ENCODE measurements at places on chromosomes 2 and 18. TPM values are rescaled to one million over a fixed set of nuclear protein-coding genes. Genes with fewer than 3 reads are reported as not detected.
A peak's percentile ranks its signal among the peaks of the same experiment; 100 is the strongest.

DNA sequence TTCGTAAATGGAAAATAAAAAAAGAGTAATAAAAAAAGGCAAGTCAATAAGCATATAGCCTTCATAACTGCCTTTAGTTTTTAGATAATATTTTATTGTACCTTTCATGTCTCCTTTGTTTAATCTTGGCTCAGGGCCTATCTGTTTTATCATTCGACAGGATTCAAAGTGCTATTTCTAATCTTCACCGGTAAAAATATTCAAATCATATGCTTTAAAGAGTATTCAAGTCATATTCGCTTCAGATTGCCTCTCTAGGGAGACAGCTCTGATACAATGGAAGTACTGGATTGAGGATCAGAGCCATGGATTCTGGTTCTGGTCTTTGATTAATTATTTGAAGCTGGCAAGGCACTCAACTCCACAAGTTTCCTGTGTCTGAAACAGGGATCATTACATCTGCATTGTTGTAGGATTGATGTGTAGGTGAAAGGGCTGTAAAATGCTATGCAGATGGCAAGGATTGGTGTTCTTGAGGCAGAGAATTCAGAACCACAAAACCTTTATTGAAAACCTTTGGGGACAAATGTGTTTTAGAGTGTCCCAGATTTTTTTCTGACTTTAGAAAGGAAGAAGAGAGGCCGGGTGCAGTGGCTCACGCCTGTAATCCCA, 84.3 kb upstream of the RAPH1 start:
- DNase-seq: no peak

- DNase-seq: peak; percentile 87
Measured at GRCh38 chr2:233178994-233179847, 72.3 kb upstream of the ATG16L1 start.

Gene HRH4
- not detected for total RNA-seq

DNA sequence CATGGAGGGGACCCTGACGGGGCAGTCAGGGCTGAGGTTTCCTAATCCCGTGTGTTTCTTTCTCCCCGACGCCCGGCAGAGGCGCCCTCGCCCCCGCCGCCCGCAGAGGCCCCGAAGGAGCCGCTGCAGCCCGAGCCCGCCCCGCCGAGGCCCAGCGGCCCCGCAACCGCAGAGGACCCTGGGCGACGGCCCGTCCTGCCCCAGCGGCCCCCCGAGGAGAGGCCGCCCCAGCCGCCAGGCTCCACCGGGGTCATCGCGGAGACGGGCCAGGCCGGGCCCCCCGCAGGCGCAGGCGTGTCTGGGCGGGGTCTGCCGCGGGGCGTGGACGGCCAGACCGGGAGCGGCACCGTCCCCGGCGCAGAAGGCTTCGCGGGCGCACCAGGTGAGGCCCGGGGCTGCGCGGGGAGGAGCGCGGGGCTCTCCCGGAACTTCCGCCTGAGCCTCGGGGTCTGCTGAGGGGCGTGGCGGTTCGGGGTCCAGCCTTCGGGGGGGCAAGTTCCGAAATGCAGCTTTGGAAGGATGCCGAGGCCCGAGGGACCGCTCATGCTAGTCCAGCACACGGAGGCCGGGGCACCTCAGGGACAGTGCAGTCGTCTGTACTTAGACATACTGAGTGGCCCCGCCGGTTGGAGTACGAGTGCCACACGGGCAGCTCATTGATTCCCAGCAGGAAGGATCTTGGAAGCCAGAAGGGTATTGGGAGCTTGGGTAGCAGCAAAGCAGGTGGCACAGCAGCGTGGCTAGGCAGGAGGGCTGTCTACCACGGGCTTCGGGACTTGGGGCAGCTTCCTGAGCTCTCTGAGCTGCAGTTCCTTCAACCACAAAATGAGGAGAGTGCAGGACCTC, 60.1 kb downstream of the EMILIN2 start:
- DNase-seq: peak; percentile 18

Gene THOC1
- 39.8 TPM for total RNA-seq

Gene CPO
- not detected for total RNA-seq

DNA sequence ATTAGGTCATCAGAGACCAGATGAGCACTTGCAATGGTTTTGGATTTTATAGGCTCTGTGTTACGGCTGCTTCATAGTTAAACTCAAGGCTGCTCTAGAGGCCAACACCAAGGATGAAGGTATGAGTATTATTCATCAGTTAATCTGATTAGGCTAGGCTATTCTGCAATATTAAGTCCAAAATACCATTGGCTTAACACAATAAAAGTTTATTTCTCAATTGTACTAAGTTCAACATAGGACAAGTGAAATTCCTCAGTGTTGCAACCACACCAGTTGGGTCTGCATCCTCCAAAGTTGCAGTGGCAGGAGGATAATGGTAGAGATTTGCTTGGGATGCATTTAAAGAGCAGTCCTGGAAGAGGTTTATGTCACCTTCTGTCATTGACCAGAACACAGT, 538.3 kb upstream of the CDH2 start:
- no peak for DNase-seq

- no peak for DNase-seq
Measured at GRCh38 chr18:37272226-37272625, 293.4 kb downstream of the CELF4 start.

GRCh38 chr2:105875241-105875640, 130.5 kb downstream of the NCK2 start:
- no peak for DNase-seq

- DNase-seq: no peak
Measured at GRCh38 chr2:24620936-24621335, 129.9 kb downstream of the NCOA1 start.

DNA sequence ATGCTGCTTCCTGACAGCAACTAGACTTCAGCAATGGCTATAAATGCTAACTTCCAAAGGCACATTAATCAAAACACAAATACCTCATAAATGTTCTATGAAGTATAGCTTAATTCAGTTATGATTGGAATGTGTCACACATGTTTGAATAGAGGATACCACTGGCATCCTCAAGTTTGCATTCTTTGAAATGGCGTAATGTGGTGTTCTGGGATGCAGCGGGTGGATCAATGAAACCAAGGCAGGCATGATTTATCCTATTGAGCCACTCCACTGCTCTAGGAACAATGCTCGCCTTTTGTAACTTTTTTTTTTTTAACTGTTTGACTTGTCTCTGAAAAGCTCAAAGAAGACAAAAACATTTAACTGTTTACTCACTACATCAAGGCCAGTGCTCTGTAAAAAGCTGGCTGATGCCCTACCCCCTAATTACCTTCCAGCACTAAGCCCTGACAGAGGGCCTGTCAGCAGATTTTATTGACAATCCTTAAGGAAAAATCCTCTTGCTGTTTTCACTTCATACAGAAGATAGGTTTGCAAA, 278.8 kb upstream of the SESTD1 start:
- no peak for DNase-seq

DNA sequence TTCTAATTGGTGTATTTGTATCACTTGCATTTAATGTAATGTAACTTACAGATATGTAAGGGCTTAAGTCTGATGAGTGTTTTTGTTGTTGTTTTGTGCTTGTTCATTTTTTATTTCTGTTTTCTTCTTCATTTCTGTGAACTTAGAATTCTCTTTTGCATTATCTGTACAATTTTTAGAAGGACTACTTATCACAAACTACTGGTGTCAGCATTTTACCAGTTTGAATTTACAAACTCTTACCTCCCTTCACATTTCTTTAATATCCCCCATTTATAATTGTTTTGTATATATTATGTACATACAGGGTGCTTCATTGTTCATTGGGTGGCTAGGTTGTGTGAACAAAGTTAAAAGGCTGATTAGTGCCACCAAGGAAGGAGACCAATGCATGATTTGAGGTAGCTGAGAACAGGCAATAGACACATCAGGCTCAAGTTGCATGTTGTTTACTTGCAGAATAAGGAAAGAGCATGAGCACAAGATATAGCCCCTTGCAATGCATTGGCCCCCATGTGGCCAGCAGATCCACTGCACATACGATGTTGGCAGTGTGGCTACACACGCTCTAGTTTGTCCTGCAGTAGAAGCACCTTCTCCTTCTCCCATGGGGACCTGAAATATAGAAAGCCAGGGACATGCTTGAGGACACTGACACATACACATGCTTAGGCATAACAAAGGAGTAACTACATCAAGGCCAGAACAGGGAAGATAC, 198.2 kb downstream of the CD8B2 start:
- no peak for DNase-seq

DNA sequence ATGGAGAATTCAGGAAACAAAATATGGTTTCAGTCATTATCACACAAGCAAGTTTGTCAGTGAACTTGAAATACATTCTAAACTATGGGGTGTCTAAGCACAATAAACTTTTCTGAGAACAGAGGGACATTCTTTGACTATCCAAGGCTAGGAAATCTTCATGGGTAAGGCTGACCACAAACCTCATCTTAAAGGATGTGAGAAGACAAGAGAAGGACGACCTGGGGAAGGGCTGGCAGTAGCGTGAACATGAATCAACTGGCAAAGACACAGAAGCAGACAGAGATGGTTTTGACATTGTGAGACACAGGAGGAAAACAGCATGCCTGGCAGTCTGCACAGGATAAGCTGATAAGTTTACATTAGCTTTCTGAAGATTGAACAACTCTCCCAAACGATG, 752.4 kb upstream of the SLC8A1 start:
- no peak for DNase-seq

Gene ERMN
- not detected for total RNA-seq

Gene DDX1
- total RNA-seq: 102 TPM

Gene STPG4
- not detected for total RNA-seq

- peak; percentile 64 for DNase-seq
Measured at GRCh38 chr2:159226059-159226461, 60.4 kb downstream of the WDSUB1 start.

Gene ASB18
- total RNA-seq: not detected

Gene ANKRD36B
- 20.2 TPM for total RNA-seq

GRCh38 chr2:8243748-8244400, 438.0 kb upstream of the ID2 start:
- DNase-seq: no peak

GRCh38 chr18:49142216-49142615, 191.5 kb upstream of the SMAD7 start:
- DNase-seq: no peak

Gene NOL4
- not detected for total RNA-seq

Gene HOXD8
- total RNA-seq: 11.7 TPM

GRCh38 chr2:141703501-141703900, 427.3 kb downstream of the LRP1B start:
- DNase-seq: no peak

- no peak for DNase-seq
Measured at GRCh38 chr2:127581516-127582490, 46.3 kb downstream of the MYO7B start.

GRCh38 chr18:28682912-28683311, 506.0 kb upstream of the CDH2 start:
- no peak for DNase-seq

Gene TEX44
- not detected for total RNA-seq

DNA sequence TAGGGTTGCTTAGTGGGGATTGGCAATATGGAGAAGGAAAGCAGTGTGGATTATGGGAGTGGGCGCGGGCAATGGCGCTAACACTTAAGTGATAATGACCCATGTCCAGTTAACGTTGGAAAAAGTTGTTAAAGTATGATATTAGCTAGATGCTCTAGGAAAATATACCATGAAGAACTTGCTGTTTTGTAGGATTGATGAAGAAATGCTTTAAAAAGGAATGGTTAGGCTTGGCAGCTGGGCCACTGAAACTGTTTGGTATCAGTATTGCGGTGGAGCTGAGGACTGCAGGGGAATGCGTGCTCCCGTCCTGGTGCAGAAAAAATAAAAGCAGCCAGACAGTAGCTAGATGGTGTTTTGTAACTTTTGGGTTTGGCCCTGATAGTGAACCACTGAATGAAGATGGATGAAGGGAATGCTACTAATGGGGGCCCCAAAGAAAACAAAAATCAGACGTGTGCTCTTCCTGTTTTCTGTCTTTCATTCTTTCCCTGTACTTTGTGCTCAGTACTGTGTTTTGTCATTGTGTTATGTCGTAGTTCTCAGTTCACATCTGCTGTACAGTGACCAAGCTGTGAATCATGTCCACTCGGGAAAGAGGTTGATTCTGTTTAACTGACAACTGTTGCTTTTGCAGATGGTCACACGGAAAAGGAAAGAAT, 999 bp downstream of the INSIG2 start:
- peak; percentile 55 for DNase-seq

DNA sequence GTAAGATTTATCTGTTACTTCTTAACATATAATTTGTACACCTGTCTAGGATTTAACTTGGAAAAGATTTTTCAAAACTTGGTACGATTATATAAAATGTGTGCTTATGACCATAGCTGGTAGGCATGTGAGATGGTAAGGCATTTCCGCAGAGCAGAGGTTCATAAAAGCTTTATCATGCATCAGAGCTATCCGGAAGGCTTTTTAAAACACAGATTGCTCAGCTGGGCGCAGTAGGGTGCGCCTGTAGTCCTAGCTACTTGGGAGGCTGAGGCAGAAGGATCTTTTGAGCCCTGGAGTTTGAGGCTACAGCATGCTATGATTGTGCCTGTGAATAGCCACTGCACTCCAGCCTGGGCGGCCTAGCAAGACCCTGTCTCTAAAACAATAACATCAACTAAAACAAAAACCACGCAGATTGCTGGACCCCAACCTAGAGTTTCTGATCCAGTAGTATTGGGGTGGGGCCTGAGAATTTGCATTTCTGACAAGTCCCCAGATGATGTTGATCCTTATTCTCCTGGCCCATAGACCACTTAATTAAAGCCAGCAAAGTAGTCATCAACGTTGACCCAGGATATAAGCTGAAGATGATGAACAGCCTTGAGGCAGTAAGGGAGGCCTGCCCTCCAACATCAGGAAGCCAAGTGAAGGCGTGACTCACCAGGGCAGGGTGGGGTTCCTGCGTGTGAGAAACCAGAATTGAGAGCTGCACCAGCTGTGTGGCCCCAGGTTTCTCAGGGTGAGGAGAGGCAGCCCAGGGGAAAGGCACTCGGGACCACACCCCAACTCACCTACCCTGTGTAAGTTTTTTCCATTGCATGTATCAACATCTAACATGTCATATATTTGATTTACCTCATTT, 21.6 kb upstream of the SLC20A1 start:
- DNase-seq: peak; percentile 98

GRCh38 chr2:121766624-121767023, 11.2 kb downstream of the TSN start:
- DNase-seq: no peak

- DNase-seq: peak; percentile 47
Measured at GRCh38 chr2:12032975-12033374, 286.5 kb downstream of the LPIN1 start.

GRCh38 chr2:229810786-229811185, 96.4 kb upstream of the DNER start:
- no peak for DNase-seq

DNA sequence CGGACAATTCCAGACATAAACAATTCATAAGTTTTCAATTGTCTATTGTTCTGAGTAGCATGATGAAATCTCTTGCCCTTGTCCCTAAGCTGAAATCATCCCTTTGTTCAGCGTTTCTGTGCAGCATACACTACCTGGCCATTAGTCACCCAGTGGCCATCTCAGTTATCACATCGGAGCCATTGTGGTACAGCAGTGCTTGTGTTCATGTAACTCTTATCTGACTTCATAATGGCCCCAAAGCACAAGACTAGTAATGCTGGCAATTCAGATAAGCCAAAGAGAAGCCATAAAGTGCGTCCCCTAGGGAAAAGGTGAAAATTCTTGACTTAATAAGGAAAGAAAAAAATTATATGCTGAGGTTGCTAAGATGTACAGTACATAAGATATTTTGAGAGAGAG, 127.2 kb downstream of the FHOD3 start:
- DNase-seq: no peak

Data from RPMI7951 (cell line).